ENCODE measurements at places on chromosomes 11 and 22. TPM values are rescaled to one million over a fixed set of nuclear protein-coding genes. Genes with fewer than 3 reads are reported as not detected.

The CHRM1 gene
- 0.05 TPM for total RNA-seq

The C11orf87 gene
- total RNA-seq = not detected

The GVQW3 gene
- 0.43 TPM for total RNA-seq

The IFTAP gene
- total RNA-seq = 14.7 TPM

The MFRP gene
- total RNA-seq = not detected

The SERPINH1 gene
- 111 TPM for total RNA-seq

The SERPING1 gene
- 1.7 TPM for total RNA-seq

The ADAMTS8 gene
- total RNA-seq = 0.49 TPM

The BACE1 gene
- 9.3 TPM for total RNA-seq

The CEP126 gene
- total RNA-seq = 4.6 TPM

The CNGA4 gene
- not detected for total RNA-seq

The SNX32 gene
- total RNA-seq = not detected

The SMIM35 gene
- total RNA-seq = not detected

The HEPHL1 gene
- not detected for total RNA-seq

The CHST1 gene
- 1.1 TPM for total RNA-seq

The OR8A1 gene
- total RNA-seq = not detected

Measured in A549 treated with RU486 at 1 μM for 4 hours (cell line).